Stimulated activated CD4-positive, alpha-beta T cell treated with anti-CD3 and anti-CD28 coated beads, Interleukin-1b, Interleukin-23, amount 100 ng/mL, for 48 hours (primary cell): ENCODE measurements at places on chromosomes 5 and 9.

DNA sequence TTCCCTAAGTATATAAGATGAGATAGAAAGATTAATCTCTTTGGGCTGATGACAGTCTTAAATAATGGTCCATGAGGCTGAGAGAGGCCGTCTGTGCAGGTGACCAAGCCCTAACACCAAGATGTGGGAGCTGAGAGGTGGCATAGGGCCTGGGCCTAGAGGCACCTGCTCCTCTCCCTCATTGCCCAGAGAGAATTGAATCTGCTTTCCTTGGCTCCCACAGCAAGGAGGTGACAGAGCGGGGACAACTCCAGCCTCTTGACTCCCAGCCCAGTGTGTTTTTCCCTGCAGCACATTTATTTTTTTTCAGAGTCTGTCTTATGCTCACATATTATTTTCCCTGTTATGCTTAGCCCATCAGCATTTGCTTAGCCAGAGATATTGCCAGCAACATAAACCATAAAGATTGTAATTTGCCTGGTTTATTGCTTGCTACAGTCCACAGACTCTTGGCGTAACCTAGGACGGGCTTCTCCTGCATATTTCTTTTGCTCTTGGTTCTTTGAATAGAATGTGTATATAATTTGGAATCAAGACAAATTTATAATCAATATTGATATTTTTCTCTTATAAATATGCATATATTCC, 105.6 kb downstream of the NTRK2 start:
- no peak for DNase-seq

DNA sequence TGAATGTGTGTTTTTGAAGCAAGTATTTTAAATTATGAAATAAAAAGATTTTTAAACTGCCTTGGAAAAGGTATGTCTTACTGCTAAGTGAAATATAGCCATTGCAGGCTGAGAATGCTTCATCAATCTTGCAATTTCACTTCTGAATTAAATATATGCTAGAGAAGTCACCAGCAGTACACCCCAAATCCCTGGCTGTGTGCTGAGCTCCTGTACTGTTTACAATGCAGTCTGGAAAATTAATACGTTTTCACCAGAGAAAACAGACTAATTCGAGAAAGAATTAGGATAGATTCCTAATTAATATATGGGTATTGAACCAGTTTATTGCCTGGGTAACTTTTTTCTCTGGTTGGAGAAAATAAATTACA, 3.2 kb downstream of the PRDM6 start:
- no peak for DNase-seq

GRCh38 chr5:174384509-174384947, 339.0 kb downstream of the NSG2 start:
- no peak for DNase-seq

DNA sequence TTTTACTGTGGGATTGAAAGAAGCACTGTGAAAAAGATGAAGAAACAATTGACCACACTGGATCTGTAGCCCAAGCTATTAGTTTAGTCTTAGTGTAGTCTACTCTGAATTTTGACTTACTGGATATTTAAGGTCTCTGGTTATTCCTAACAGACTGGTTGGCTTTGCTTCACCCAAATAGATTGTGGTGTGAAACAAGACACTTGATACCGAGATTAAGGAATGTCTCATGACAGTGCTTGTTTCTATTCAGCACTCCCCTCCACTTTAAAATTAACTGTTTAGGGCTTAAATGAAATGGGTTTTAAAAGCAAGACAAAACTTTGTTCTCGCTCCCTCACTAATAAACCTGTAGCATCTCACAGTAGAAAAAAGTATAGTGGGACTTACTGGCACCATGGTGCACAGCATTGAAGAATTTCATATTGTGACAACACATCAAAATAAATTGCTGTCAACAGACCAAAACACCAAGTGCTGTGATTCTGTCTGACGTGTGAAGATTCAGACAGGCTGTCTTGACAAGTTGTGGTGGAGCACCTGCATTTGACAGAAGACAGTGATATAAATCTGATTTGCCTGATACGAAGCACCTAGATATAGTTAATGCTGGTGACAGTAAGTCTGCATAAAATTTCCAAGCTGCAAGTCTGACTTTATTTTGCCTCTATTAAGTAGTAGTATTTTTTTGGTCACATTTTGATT, 73.1 kb downstream of the PBX3 start:
- DNase-seq, result no peak

DNA sequence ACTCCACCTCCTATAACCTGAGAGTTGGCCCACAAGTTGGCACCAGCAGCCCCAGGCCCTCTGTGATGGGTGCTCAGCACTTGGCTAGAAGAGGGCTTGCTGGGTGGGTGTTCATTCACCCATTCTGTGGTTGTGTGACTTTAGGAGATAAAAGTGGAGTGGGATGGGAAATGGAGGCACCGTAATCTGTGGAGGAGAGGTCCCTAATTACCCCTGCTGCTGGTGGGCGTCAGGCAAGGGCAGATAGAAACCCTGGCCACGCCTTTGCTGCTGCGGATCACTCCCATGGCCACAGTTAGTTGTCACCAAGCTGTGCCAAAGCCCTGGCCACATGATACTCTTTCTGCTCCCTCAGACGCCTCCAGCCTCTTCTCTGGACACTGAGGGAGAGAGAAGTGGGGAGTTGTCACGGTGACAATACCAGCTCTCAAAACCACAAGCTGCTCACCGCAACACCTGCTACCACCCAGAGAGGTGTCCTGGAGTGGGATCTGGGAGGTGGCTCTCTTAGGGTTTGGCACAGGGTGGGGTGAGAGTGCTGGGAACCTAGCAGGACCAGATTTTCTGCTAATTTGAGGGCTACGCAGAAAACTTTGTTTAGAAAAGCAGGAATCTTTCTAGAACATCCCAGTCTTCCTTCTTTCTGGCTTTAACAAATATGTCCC, 12.0 kb upstream of the NEUROG1 start:
- DNase-seq, result no peak

DNA sequence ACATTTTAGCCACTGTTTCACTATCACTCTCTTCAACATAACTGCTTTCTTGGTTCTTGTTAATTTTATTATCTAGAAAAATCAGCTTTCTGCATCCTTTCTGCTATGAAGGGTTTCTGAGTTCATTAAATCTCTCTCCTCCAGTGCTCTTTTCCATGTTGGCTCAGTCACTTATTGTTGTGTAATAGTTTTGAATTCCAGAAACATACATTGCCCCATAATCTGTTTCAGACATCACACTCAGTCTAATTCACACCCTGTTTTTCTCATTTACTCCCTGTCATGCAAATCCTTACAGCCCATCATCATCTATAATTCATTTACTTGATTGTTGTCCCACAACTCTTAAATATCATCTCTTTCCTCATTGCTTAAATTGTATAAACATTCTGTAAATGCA, 176.1 kb upstream of the CDH12 start:
- DNase-seq, result no peak

DNA sequence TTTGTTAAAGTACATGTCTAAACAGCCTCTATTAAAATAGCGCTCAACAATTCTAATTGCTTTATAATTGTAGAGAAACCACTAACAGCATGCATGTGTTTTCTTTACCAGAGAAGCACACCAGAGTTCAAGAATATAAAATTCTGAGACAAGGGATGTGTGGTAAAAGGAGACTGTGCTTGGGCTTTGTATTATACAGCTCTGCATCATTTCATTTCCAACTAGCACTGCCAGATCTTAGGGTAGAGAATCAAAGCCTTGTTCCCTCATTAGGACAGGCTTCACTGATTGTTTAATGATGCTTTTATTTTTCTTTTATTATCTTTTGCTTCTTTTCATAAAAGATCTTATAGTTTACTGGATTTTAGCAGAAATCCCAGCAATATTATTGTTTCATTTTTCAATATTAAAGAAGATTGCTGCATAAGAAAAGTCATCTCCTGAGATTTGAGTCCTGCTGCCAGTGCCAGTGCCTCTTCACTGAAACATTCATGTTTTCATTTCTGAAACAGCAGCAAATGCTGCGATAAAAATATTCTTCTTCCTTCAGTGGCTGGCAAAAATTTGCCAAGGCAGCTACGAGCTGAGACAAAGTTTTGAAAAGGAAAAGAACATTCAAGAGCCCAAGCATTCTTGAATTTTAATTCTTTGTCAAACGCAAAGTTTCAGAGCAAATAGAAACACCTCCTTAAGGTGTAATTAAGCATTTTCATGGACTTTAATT, 491.0 kb upstream of the PIK3R1 start:
- DNase-seq, result no peak

GRCh38 chr5:135171336-135171735, 137.3 kb upstream of the PITX1 start:
- no peak for DNase-seq

GRCh38 chr9:5278486-5278885, 26.0 kb downstream of the RLN2 start:
- DNase-seq, result no peak

DNA sequence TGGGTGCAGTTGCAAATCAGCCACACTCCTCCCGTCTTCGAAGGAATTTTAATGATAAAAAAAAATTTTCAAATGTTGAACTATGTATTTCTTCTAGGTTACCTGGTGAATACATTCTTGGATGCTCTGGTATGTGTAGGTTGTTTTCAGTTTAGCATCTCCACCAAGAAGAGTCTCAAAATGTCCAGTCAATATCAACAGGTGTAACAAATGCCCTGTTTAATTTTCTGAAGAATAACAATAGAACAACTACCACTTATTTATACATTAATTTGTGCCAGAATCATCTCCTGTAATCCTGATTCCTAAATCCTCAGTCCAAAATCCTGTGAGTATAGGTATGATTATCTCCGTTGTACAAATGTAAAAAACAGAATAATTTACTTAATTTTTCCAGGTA, 67.8 kb downstream of the EBF1 start:
- no peak for DNase-seq

DNA sequence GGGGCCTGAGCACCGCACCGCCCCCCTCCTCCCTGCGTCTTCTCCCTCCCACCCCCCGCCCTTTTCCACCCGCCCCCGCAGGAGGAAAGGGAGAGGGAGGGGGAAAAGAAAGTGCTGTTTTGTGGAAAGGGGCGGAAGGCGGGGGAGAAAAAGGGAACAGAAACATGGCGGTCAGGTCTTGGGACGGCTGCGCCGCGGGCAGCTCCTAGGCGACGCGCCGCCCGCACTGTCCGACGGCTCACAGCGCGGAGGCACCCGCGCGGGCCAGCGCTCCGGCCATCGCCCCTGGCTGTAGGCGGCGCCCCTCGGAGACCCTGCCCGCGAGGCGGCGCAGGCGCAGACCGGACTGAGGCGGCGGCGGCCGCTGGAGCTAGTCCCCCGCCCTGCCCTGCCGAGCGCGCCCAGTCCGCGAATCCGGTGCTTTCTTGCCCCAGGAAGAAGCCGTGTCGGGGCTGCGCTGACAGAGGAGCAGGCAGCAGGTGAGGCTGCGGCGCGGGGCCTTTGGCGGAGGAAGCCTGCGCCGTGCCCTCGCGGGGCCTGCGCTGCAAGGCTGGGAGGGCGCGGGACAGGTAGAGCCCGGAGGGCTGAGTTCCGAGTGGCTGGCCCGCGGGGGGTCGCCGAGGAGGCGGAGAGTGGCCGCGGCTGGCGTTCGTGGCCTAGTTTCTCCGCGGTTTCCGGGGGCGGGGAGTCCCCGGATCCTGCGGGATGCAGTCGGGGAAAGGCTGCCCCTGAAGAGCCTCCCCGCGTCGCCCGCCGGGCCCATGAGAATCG, at the start of gene DENND4C:
TSS of gene DENND4C (plus strand) at position 339 of the 771 bp plus-strand sequence. CDS start 45,482 bp downstream, outside the sequence.
- peak; percentile 76 for DNase-seq

DNA sequence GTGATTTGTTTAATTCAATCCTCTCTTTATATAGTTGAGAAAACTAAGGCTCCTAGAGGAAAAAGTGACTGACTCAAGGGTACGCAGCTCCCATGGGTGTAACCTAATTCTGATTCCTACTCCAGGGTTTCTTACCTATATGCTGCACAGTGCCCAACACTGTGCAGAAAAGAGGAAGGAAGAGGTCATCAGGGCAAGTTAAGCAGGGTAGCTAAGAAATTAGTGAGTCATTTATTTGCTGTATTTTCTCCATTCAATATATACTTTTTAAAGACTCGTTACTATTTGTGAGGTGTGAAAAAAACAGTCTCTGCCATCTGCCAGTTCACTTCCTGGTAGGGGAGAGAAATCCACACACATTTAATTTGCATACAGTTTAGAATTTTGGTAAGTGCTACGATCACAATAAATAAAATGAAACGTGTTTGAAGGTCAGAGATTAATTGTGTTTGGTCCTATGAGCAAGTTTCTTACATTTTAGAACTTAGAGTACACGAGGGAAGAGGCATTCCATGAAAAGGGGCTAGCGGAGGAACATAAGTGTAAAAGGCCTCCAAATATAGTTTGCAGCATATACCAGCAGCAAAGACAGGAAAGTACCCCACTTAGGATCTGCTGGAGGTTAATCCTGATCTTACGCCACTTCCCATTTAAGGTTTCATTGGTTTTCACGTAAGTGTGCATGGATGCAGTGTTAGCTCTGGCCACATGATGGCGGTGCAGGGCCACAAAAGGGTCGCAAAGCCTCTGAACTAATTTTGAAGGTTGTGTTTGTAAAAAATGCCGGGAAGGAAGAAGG, 59.9 kb upstream of the TLR4 start:
- peak; percentile 52 for DNase-seq
